SW480 (cell line): ENCODE measurements at places on chromosomes 2 and 18.

DNA sequence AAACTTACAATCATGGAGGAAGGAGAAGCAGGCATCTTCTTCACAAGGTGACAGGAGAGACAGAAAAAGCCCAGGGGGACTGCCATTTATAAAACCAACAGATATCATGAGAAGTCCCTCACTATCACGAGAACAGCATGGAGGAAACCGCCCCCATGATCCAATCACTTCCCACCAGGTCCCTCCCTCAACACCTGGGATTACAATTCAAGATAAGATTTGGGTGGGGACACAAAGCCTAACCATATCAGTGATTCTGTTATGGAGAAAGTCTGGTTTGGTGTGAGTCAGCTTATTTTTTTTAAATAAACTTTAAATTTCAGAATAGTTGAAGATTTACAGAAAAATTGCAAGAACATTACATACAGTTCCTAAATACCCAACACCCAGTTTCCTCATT, 84.7 kb upstream of the SP3 start:
- DNase-seq: no peak

- no peak for DNase-seq
These were observed 238.1 kb downstream of the LPIN1 start for GRCh38 chr2:11984316-11985158.

DNA sequence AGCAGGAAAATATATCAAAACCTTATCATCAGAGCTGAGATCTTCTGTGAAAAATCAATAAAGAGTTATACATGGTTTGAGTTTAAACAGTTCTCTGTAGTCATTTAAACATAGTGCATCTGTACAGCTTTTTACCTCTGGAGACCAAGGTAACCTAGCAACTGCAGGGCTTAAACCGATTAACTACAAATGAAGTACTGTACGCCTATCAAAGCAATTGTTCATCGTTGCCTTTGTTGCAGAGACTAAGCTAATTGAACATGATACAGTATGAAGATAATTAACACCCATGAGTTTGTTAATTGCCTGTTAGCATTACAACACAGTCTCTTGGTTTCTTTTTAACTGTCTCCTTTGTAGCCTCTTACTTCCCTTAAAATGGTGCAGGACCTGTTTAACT, 147.9 kb downstream of the LNPK start:
- DNase-seq: no peak

DNA sequence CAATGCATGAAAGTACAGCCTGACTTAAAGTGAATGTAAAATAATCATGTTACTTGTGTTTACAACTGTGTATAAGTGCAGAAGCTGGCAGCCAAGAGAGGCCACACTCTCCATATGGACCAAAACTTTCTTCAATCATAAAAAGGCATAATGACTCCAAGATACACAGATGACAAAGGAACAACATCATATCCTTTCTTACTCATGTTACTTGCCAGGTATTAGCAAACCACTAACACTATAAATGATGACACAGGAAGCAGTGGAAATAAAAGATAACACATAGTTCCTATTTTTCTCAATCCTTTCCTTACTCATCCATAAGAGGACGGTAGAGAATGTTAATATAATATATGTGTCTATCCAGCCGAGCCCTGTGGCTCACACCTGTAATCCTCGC, 400.0 kb upstream of the CDH2 start:
- DNase-seq: no peak

- no peak for DNase-seq
These were observed 385.1 kb downstream of the STK39 start for GRCh38 chr2:167862296-167862695.

DNA sequence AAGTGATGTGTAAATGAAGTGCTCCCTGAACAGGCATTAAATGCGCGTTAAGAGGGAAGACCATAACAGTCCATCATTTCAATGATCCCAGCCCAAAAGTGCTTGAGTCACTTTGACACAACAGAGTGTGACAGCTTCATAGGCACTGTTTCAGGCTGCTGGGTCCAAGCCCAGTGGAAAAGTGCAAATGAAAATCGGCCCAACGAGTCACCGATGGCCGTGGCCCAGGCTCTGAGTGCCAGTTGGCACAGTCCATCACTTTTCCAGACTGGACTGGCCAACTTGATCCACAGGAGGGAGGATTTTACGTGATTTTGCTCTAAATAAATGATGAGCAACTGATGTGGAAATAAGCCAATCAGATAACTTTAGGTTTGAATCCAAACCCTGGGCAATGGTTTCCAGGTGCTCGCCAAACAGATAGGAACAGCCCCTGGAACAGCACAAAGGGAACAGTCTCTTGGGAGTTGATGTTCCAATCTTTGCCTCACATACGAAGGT, 114.0 kb downstream of the SP3 start:
- DNase-seq: no peak

- no peak for DNase-seq
These were observed 856 bp downstream of the FAM228A start for GRCh38 chr2:24175631-24176187.

GRCh38 chr2:107932488-107932887, 53.8 kb upstream of the SLC5A7 start:
- DNase-seq: no peak

- DNase-seq: no peak
These were observed 424.0 kb upstream of the CRIM1 start for GRCh38 chr2:35931626-35932025.

GRCh38 chr2:134667541-134667940, 51.3 kb downstream of the TMEM163 start:
- DNase-seq: no peak

- no peak for DNase-seq
These were observed 131.7 kb downstream of the LYPD6B start for GRCh38 chr2:149170156-149170555.

DNA sequence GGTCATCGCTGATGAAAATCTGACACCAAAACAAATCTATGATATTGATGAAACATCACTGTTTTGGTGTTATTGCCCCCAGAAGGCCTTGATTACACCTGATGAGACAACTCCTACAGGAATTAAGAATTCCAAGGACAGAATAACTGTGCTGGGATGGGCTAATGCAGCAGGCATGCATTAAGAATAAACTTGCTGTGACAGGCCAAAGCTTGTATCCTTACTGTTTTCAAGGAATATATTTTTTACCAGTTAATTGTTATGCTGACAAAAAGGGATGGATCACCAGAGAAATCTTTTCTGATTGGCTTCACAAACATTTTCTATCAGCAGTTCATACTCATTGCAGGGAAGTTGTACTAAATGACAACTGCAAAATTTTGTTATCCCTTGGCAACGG, 278.2 kb downstream of the IKZF2 start:
- DNase-seq: no peak

DNA sequence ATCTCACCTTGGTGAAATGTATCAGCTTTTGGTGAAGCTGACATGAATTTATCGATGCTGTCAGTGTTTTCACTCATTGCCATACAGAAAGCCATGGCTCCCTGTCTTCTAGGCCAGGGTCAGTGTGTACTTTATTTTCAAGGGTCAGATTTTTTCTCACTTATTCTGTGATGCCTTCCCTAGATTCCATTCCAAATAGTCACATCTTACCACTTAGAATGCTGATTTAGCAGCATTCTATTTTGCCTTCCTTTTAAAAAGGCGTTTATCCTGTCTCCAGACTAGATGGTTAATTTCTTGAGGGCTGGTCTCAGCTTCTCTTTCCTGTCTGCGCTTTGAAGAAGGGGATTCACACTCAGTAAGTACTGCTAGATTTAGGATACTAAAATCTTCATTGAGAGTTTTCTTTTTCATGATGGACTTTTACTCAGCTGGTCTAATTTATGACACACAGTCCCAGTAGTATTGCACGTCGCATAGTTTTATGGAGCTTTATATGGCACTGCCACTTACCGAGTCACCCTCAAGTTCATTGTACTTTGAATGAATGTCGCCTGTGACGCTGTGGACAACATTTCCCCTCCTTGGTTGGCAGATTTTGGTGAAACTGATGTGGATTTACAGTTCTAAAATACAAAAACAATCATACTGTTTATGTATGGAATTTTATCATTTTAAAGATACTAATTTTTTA, 194.0 kb downstream of the ZNF407 start:
- no peak for DNase-seq

DNA sequence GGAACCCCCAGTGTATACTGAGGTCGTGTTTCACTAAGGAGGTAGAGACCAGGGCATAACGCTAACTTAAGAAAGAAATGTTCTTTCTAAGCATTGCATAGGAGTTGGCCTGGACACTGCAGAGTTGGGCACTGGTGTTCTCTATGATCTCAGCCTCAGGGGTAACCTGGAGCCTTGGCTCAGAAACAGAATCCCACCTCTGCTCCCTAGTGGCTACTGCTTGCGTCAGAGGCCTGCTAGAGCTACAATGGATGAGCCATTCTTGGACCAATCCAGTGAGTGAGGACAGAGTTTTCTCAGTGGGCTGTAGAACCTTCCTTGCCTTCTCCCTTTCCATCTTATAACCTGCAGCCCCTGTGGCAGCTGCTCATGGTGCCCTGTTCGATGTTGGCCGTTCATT, 324.4 kb upstream of the CELF4 start:
- no peak for DNase-seq

DNA sequence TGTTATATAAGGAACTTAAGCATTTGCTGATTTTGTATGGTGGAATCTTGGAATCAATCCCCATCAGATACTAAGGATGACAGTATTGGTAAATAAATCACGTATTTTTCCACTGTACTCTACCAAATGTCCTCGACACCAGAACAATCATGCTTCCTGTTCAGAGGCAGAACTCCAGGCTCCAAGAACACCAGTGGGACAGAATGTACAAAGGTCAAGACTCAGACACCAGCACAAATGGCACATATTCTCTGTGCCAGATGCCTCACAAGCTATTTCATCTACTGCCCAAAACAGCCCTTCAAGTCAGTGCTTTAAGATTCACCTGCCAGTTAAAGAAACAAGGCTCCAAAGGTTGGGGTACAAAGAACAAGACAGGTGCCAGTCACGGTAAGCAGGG, 420.5 kb downstream of the STK39 start:
- no peak for DNase-seq

- no peak for DNase-seq
These were observed 14.5 kb downstream of the KCNS3 start for GRCh38 chr2:17892770-17893534.

DNA sequence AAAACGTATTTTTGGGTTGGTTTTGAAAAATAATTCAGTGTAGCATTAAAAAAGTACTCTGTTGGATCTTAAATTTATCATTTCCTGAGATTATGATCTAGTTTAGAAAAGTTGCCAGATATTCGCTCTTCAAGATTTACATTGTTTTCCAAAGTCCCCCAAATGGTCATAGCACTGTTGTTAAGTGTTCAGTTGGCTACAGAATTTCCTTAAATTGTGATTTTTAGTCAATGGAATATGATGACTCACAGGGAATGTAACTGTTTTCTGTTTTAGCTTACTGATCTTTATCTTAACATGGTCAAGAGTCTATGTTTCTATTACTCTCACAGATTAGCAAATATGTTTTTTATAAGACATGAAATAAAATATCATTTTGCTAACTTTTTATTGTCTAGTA, 23.2 kb downstream of the PLCL1 start:
- DNase-seq: no peak

DNA sequence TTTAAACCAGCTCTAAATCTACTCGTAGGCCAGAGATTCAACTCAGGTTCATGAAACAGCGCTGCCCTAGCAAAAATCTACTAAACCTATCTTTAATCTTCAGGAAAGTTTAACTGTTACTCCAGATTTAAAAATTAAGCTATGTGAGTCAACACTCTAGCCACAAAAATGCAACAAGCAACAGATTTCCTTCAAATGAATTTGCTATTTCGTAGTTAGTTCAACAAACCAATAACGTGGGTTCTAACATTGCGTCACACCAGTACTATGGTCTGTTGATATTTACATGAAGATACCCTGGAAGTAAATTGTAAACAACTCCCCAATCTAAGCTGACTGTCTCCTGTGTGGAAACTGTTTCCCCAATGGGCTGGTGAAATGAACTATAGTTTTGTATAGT, 71.2 kb downstream of the FIGN start:
- DNase-seq: no peak

DNA sequence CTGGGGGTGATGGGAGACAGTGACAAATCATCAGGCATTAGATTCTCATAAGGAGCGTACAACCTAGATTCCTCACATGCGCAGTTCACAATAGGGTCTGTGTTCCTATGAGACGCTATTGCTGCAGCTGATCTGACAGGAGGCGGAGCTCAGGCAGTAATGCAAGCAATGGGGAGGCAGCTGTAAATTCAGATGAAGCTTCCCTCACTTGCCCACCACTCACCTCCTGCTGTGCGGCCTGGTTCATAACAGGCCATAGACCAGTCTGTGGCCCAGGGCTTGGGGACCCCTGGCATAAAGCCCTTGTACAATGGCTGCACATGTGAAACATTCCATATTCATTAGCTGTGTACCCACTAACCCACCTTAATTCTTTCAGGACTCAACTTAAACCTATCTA, 18.0 kb downstream of the NMUR1 start:
- no peak for DNase-seq

DNA sequence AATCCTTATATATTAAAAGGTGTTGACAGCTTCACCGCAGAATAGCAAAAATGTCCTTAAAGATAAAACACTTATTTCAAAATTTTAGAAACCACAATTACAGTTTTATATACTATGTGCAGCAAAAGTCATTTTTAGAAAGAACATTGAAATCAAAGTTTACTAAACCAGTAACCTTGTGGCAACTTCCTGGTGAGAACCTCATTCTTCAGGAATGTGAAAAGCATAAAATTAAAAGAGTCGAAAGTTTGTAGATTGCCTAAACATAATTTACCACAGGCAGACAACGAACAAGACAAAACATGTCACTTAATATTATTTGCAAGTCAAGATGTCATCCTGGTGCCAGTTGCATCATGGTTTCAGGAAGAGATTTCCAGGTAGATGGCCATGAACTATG, 108.3 kb upstream of the NRP2 start:
- no peak for DNase-seq

DNA sequence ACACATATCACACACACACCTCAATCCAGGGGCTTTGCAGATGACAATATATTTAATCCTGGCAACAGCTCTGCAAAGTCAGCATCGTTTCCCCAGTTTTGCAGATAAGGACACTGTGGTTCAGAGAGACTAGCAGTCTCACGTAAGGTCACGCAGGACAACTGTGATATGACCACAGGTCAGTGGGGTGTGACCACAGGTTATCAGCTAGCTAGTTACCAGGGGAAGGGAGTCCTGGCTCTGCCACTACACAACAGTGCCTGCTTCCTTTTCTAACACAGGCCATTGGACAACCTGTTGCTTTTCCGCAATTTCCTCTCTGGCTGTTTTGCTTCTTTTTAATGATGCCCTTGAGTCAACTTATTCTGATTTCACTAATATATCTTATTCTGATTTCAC, 33.3 kb downstream of the RBMS1 start:
- no peak for DNase-seq

DNA sequence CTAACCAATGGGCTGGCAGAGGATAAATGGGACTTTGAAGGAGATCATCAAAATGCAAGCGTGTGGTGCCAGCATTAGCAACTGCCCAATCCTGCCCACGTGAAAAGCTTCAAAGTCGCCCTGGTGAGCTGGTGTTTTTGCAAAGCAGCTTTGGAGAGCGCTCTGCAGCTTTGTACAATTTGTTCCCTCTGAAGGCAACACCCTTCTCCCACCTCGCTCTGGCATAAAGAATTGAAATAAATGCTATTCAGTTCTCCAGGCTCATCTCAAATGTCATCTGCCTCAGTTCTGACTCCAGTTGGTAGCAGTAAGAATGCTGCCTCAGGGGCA, 3.5 kb downstream of the COPS9 start:
- DNase-seq: no peak

- no peak for DNase-seq
These were observed 67.2 kb upstream of the TMEM17 start for GRCh38 chr2:62573137-62573731.

- DNase-seq: no peak
These were observed 69.0 kb downstream of the IL1R2 start for GRCh38 chr2:102060792-102061191.
